ENCODE measurements at places on chromosomes 2 and 18. TPM values are rescaled to one million over a fixed set of nuclear protein-coding genes. Genes with fewer than 3 reads are reported as not detected.

- DNase-seq, result no peak
Measured at GRCh38 chr2:43642363-43642762, 5.3 kb downstream of the PLEKHH2 start.

GRCh38 chr2:119289642-119290041 is 66.0 kb downstream of the STEAP3 start:
- DNase-seq, result no peak

DNA sequence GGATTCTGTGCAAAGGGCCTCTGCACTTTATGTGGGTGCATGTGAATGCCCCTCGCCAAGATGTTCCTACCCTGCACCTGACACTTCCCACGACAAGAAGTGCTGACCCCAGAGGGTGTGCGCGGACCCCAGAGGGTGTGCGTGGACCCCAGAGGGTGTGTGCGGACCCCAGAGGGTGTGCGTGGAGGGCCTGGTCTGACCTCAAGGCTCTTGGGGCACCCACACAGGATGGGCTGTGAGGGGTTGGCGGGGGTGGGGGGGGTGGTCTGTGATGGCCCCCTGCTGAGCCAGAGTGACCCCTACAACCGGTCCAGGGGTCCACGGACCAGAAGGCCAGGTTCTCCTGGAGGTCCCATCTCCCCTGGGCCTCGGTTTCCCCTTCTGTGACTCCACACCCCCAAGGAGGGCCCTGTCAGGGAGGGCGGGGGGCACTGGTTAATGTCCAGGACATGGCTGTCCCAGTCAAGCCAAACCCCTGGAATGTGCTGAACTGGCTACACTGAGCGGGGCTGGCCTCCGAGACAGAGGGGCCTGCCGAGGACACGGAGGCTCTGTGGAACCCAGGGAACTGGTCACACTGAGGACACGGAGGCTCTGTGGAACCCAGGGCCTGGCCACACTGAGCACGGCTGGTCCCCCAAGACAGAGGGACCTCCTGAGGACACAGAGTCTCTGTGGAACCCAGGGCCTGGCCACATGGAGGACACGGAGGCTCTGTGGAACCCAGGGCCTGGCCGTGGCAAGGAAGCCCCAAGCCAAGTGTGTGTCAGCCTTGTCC is 3.1 kb downstream of the NEU4 start:
- DNase-seq, result no peak

DNA sequence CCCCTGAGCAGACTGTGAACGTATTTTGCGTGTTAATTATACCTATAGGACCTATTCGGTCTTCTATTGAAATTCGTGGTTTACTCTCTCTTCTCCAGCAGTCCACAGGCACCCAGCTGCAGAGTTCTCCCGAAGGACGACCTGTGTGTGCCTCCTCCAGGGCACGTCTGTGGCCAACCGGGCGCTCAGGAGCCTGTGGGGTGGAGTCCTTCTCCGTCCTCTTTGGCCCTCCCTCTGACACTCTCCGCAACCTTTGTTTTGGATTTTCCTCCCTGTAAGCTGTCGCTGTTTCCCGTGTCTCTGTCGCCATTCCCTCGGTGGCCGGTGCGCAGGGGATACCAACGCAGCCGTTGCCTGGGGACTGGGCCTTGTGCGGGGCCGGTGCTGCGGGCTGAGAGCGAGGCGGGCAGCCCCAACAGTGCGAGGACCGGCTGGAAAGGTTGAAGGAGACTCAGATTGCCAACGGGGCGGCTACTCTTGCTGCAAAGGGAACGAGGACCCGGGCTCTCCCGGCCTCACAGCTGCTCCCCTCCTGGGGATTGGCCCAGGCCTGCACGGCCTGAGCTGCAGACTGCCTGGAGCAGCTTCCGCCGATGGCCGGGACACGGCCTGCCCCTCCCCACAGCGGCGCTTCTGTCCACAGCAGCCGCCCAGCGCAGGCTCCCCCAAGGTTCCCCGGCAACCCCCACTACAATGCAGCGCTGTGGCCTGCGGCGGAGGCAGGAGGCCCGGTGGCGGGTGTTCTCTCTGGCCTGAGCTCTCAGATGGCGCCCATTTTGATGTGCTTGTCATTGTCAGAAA is 221.0 kb downstream of the MTX2 start:
- DNase-seq, result peak; percentile 46

DNA sequence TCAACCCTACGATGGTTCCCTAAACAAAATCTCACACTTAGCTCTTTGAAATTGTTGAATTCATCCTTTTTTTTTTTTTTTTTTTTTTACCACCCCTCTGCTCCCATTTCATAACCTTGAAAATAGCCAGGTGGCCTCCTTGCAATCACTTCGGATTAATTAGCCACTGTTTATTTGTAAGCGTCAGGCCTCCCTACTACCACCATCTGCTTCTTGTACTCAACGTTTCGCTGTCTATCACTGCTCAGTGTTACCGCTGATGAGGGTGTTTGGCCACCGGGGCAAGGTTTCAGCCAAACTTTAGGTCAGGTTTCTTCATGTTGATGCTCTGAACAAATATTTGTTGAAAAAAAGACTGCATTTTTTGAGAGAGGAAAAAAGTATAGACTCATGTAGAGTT is 183.2 kb downstream of the EPHA4 start:
- DNase-seq, result no peak

DNA sequence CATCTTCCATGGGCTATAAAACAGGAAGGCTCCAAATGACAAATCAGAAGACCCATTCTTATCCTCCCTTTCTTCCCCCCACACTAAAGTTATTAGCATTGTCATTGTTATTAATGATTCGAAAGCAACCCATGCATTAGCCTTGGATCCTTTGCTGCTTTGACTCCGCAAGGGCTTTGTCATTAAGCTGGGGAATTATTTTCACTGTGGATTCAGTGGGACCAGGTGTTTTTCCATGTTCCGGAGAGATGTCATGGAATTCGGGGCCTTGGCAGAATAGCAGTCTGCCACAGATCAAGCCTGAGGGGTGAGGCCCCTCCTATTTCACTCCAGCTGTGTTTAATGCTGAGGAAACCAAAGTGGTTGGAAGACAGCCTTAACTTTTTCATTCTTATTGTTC is 357.1 kb downstream of the EN1 start:
- DNase-seq, result no peak

GRCh38 chr2:45681675-45682074 is 30.2 kb downstream of the PRKCE start:
- DNase-seq, result no peak

DNA sequence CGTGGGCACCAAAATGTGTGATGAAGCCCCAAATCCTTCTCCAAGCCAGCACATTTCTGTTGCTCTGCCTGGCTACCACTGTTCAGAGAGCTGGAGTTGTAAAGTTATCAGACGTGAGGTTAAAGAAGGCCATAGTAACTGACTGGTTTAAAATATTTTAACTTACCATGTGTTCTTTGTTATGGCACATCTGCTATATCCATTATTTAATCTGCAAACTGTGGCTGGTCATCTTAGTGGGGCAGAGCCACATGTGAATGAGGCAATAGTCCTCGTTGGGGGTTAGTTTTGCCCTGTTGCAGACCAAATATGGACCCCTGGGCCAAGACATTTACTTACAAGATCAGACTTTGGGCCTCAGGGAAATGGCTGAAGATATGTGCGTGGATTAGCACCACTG is 214.4 kb upstream of the RASGRP3 start:
- DNase-seq, result no peak

GRCh38 chr2:112710956-112711750 is 9.7 kb upstream of the NT5DC4 start:
- DNase-seq, result no peak

DNA sequence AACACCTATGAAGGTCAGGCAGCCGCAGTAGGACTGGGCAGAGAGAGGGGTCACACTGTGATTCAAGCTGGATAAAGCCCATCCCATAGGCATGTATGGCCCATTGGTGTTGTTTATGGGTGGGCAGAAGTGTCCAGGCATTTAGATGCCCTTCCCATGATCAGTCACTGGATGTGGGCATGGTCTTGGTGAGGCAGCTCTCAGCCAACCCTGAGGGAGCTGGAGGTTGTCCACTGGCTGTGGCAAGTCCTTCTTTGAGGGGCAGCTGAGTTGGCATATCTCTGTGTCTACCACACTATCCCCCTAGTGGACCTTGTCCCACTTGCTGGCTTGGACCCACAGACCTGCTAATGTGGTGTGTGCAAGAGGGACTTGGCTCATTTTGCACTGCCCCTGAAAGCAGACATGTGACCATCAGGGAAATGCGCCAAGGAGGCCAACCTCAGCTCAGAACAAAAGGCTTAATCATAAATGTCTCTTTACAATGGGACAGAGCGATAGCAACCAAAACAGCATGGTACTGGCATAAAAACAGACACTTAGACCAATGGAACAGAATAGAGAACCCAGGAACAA is 82.0 kb downstream of the TMEM17 start:
- DNase-seq, result no peak

GRCh38 chr2:86477349-86477748 is 36.2 kb downstream of the KDM3A start:
- no peak for DNase-seq

DNA sequence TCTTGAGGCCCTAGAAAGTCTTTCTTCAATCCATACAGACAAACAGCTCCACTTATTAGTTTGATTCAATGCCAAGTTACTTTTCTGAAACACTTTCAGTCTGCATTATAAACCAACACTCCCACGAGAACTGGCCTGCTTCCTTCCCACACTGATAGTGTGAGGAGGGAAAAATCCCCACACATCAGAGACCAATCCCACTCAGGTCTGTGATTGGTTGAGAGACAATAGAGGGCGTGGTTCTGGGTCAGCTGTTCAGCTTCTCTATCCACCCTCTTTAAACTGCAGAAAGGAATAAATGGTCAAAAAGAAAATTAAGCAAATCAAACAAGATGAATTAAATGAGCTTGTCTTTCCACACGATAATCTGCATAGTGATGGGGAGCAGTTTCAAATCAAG is 152.5 kb downstream of the NRP2 start:
- no peak for DNase-seq

DNA sequence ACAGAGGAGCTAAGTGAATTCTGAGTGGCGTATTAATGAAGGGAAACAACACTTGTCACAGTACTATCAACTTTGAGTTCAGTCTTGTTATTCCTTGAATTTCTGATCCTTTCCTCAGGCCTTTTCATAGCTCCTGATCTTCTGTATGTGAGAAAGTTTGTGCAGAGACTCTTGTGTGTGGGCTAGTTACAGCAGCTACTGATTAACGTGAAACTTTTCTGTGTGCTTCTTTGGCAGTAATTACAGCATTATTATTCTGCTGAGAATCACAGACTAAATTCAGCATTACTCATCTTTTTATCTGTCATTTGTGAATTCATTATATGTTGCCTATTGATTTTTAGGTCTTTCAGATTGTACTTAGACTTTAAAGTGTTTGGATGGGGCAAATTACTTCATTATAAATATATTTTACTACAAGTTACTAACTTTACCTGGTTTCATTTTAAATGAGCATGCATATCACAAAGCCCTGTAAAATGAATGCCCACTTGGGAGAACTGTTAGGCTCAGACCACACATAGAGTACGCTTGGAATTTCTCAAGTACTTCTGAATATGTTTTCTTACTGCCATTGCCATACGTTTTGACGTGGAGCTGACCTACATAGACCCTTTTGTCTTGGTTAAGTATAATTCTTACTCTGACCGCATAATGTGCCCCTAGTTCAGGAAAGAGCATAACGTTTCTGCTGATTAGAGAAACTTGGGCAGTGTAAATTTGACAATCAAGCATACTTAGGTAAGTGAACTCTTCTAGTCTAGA is 36.2 kb downstream of the CREB1 start:
- DNase-seq, result no peak

GRCh38 chr18:27400001-27400400 is 214.9 kb upstream of the CHST9 start:
- no peak for DNase-seq

DNA sequence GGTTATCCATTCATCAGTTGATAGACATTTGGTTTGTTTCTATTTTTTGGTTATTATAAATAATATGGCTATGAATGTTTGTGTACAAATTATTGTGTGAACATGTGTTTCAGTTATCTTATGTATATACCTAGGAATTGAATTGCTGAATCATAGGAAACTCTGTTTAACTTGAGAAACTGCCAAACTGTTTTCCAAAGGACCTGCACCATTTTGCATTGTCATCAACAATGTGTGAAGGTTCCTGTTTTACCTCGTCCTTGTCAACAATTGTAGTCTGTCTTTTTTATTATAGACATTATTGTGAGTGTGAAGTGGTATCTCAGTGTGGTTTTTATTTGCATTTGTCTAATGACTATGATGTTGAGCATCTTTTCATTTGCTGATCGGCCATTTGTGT is 17.1 kb downstream of the PDK1 start:
- DNase-seq, result no peak

DNA sequence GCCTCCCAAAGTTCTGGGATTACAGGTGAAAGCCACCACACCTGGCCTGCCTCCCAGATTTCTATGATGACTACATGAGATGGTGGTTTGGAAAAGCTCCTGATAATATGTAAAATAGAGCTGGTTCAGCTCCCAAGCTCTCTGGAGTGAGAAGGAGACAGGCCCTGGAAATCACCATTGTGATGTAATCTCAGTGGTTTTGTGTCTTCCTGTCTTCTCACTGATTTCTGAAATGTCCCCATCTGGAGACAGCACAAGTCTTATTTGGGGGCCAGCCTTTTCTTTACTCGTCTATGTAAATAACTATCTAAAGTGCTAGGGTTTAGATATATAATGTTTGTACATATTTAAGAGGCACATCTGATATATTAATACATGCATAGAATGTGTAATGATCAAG is 64.0 kb downstream of the CCNT2 start:
- DNase-seq, result no peak

GRCh38 chr2:6823111-6823510 is 42.6 kb downstream of the CMPK2 start:
- no peak for DNase-seq

DNA sequence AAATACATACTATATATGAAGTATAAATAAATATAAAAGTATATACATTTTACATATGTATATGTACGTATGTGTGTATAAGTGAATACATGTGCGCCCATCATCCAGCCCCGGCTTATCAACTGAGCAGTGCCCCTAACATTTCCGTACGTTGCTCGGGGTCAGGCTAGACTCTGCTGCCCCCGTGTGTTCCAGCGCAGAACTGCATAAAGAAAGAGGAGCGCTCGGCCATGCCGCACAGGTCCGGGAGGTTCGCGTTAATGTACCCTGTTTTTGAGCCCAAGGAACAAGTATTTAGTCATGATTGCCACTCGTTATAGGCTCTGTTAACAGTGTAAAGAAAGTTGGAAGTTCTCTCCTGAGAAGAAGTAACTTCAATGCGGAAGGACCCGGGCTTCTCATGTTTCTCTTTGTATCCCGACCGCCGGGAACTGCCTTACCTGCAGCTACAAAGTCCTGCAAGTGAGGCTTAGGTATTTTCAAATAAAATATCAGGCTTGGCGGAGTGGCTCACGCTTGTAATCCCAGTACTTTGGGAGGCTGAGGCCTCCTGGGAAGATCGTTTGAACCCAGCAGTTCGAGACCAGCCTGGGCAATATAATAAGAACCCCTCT is 55.7 kb downstream of the CD8B2 start:
- DNase-seq, result peak; percentile 68

Gene XDH
- total RNA-seq, result 63.7 TPM

Gene TDRD15
- total RNA-seq, result 0.93 TPM

Gene TTN
- total RNA-seq, result 1.1 TPM
